Natural killer cell (primary cell): ENCODE measurements at places on chromosomes 5 and 9.

DNA sequence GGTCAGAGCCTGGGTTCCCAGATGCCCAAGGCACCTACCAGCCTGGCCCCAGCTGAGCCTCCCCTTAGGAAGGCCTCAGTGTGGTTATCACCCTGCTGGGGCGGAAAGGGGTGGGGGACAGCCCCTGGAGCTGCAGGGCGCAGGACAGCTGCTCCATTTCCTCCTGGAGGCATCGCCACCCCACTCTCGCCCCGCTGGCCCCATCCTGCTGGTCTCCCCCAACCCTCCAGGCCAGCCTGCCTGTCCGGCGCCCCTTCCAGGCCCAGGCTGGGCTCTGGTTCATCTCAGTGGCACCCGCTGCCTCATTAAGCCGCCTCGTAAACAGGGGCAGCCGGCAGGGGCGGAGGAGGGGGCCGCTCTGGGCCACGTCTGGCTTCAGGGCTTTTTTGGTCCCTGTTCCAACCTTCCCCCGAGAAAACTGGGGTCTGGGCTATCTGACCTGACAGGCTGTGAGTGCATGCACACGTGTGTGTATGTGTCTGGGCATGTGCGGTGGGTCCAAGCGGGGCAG is 30.8 kb upstream of the ENHO start:
- H3K36me3 ChIP-seq: no peaks in the 10 kb centered on the region
- no peak overlapping the region for H3K4me3 ChIP-seq
- H3K27ac ChIP-seq: no peak overlapping the region

DNA sequence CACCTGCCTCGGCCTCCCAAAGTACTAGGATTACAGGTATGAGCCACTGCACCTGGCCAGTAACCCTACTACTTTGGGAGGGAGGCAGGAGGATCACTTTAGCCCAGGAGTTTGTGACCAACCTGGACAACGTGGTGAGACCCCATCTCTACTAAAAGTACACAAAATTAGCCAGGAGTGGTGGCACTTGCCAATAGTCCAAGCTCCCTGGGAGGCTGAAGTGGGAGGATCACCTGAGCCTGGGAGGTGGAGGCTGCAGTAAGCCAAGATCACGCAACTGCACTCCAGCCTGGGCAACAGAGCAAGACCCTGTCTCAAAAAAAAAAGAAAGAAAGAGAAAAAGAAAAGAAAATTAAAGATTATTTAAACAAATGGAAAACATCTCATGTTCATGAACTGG is 10.3 kb downstream of the GDF9 start:
- H3K27me3 ChIP-seq: no peaks in the 10 kb centered on the region
- no peaks in the 10 kb centered on the region for H3K4me1 ChIP-seq
- H3K4me3 ChIP-seq: no peak overlapping the region
- no peaks in the 10 kb centered on the region for H3K36me3 ChIP-seq

GRCh38 chr9:93094658-93095204 is 1.3 kb upstream of the CARD19 start:
- H3K27me3 ChIP-seq: no peaks in the 10 kb centered on the region
- H3K36me3 ChIP-seq: no peaks in the 10 kb centered on the region
- peaks cover 65% of the 10 kb centered on the region for H3K4me1 ChIP-seq
- H3K4me3 ChIP-seq: peak overlapping the region; percentile 63
- peak overlapping the region; percentile 98 for H3K27ac ChIP-seq
- DNase-seq: no peak

DNA sequence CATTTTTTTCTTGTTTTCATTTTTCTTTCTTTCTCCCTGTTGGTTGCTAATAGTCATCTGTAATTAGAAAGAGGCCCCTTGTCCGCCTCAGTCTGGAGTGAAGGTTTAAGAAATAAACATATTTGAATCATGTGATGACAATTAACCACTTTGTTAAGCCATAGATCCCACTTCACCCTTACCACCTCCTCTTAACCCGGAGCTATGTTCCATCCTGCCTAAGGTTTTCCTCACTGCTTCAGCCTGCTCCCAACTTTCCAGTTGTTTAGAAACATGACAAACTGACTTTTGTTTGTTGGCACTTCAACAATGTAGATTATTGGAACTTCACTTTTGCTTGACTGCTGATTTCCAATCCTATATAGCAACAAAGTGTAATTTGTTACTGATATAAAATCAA is 37.4 kb upstream of the SSBP2 start:
- H3K27ac ChIP-seq: no peak overlapping the region
- H3K27me3 ChIP-seq: no peaks in the 10 kb centered on the region
- H3K4me1 ChIP-seq: no peaks in the 10 kb centered on the region
- DNase-seq: no peak
- no peaks in the 10 kb centered on the region for H3K36me3 ChIP-seq

GRCh38 chr5:95284572-95285408 is at the start of gene MCTP1:
Gene MCTP1 (minus strand): TSS chr5:95285094.
- H3K36me3 ChIP-seq: no peaks in the 10 kb centered on the region
- H3K4me3 ChIP-seq: peak within 1 kb of the TSS; percentile 21
- DNase-seq: no peak
- H3K27ac ChIP-seq: no peak within 1 kb of the TSS
- H3K4me1 ChIP-seq: peaks cover 16% of the 10 kb centered on the region
- peaks cover 38% of the 10 kb centered on the region for H3K27me3 ChIP-seq

DNA sequence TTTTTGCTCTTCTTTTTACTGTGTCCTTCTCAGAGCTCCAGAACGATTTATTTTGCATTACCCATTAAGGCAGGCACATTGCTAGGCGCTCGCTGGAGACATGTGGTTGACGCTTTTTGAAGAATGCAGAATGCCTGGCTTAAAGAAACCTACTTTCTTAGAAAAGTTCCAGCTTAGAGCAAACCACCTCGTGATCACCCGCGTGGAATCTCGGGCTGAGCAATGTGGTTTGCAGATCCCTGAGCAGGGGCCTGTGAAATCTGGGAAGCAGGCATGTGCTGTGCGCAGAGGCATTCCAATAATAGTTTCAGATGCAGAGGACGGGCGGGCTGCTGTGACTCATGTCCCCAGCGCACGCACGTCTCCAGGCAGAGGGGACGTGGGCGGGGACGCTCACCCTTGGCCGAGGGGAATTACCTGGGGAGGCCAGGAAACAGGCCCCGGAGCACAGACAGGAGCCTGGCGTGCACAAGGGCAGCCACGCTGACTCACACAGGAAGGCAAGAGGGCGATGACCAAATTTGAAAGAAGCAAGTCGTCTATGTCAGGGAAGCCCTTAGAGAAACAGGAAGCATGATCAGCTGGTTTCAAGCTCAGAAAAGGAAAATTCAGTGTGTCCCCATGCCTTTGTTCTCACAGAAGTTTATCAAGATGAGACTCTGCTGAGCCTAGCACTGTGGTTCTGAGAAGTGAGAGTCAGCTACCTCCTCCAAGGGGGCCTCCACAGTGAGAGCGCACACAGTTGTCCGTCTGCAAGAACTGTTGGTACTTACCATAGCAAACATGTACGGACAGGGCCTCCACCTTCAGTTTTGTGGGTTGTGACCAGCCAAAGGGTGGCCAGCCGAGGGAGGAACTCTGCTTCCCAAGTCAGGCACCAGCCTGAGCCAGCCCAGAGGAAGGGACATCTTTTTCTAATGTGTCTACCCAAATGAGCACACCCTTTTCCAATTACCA is 218.6 kb downstream of the PIK3R1 start:
- no peak overlapping the region for H3K4me3 ChIP-seq
- H3K36me3 ChIP-seq: no peaks in the 10 kb centered on the region
- no peaks in the 10 kb centered on the region for H3K27me3 ChIP-seq
- H3K4me1 ChIP-seq: peaks cover 25% of the 10 kb centered on the region
- H3K27ac ChIP-seq: peak overlapping the region; percentile 80

- H3K4me1 ChIP-seq: peaks cover 63% of the 10 kb centered on the region
- H3K27me3 ChIP-seq: no peaks in the 10 kb centered on the region
- no peak for DNase-seq
- no peaks in the 10 kb centered on the region for H3K36me3 ChIP-seq
Measured at GRCh38 chr5:119319401-119319800, 36.4 kb upstream of the TNFAIP8 start.

GRCh38 chr5:81314581-81314980 is 13.2 kb downstream of the ZCCHC9 start:
- DNase-seq: no peak
- no peak overlapping the region for H3K27ac ChIP-seq
- no peaks in the 10 kb centered on the region for H3K4me1 ChIP-seq
- H3K27me3 ChIP-seq: no peaks in the 10 kb centered on the region

DNA sequence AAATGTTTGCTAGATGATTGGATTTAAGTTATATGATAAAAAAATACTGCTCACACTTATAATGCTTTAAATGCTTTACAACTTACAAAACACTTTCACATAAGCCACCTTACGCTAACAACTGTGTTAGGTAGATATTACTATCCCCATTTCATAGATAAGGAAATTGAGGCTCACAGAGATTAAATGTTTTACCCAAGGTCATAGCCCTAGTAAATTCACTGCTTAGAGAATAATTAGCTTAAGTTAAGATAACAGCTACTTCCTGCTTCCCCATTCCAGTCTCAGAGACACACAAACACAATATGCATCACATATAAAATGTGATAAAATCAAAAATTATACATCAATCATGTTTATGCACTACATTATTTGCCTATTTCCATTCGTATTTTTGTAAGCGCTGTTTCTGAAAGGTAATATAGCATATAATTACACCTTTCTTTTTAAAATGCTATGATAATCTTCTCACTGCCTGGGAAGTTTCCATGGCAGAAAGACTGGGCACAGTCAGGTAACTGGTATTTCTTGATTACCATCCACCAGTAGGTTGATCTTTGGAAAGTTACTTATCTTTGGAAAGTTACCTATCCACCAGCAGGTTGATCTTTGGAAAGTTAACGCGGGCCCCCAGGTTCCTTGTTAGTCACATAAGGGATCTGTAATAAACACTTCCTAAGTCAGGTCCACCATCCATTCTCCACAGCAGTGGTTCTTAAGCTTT is 101.1 kb downstream of the NFIB start:
- H3K27me3 ChIP-seq: no peaks in the 10 kb centered on the region
- no peak for DNase-seq
- no peaks in the 10 kb centered on the region for H3K4me1 ChIP-seq
- H3K36me3 ChIP-seq: no peaks in the 10 kb centered on the region

DNA sequence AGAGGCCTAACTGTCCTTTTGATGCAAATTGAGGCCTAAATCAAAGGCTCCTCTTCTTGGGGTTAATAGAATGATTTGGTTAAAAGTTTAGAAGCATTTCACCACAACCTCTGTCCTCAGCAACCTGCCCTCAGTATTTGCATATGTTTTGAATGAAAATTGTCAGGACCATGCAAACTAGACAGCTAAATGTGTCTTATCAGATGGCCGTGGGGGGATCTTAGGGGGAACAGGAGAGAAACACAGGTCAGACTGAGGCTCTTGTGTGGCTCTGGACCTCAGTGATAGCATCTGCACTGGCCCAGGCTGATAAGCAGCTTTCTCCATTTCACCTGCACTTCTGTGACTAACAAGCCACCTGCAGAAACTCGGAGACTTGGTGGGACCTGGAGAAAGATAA is 49.0 kb downstream of the FOXI1 start:
- no peak overlapping the region for H3K27ac ChIP-seq
- H3K4me3 ChIP-seq: no peak overlapping the region
- H3K4me1 ChIP-seq: no peaks in the 10 kb centered on the region
- no peaks in the 10 kb centered on the region for H3K36me3 ChIP-seq

DNA sequence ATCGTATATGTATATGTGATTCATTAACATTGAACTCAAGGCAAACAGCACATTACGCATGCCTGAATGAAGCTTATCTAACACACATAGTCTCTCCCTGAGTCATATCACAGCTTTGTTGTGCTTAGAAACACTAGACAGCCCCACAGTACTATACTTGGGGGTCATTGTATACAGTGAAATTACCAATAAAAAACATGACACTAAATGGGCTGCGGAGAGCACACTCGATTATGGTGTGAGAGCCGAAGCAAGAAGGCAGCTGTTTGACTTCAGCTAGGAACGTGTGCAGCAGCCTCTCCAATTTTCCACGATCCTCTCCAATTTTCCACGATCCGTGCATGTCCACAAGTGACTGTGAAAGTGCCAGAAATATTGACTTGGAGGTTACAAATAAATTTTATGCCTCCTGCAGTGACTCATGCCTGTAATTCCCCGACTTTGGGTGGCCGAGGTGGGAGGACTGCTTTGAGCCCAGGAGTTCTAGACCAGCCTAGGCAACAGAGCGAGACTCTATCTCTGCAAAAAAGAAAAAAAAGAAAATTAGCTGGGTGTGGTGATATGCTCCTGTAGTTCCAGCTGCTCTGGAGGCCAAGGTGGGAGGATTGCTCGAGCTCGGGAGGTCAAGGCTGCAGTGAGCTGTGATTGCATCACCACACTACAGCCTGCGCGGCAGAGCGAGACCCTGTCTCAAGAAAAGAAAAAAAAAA is 102.4 kb downstream of the DAPK1 start:
- H3K36me3 ChIP-seq: no peaks in the 10 kb centered on the region
- H3K4me1 ChIP-seq: peaks cover 6% of the 10 kb centered on the region
- H3K27me3 ChIP-seq: no peaks in the 10 kb centered on the region
- H3K27ac ChIP-seq: no peak overlapping the region
- H3K4me3 ChIP-seq: no peak overlapping the region

DNA sequence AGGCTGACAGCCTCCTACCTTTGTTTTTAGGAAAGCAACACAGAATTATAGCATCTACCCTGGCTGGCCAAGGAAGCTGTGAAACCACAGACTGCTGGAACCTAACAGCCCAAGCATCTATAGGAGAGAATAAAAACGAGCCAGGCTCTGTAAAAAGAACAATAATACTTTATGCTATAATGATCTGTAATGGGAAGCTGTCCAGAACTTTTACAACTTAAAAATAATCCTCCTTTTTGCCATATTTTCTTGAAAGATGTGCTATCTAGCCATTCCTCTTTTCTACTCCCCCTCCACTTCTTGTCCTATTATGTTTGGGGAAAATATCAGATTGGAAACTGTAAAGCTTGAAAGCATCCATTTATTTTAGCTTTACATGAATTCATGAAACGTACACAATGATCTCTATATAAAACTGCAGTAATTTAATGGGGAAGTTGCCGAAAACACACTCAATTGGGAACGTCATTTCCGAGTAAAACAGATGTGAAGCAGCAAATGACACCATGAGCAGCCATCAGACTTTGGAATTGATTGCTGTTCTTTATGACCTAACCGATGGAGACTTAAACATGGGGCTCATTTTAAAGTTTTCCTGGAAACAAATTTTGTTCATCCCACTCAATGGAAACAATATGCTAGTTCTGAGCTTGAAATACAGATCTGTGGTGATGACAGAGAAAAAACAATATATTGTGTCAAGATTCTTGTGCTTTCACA is 450.3 kb upstream of the CLINT1 start:
- DNase-seq: no peak
- H3K4me1 ChIP-seq: no peaks in the 10 kb centered on the region
- H3K36me3 ChIP-seq: no peaks in the 10 kb centered on the region

DNA sequence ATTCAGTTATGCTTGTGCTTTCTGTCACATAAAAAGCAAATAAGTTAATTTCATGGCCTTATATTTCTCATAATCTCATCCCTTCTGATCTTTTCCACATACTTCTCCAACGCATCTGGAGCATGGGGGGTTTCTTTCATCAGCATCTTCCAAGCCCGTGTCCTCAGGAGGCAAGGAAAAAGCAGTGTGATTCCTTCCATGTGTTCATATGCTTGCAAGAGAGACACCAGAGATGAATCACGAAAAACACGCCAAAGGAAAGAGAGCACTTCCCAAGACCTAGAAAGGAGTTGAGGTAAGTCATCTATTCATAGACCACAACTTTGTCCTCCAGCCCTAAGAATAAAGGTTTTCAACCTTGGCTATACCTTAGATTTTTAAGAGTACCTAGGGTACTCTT is 26.0 kb upstream of the SVEP1 start:
- no peak overlapping the region for H3K27ac ChIP-seq
- no peak overlapping the region for H3K4me3 ChIP-seq
- no peak for DNase-seq
- H3K27me3 ChIP-seq: no peaks in the 10 kb centered on the region
- H3K4me1 ChIP-seq: no peaks in the 10 kb centered on the region
- no peaks in the 10 kb centered on the region for H3K36me3 ChIP-seq

GRCh38 chr5:8012131-8012977 is 143.4 kb downstream of the MTRR start:
- DNase-seq: no peak
- H3K4me3 ChIP-seq: no peak overlapping the region
- H3K27ac ChIP-seq: no peak overlapping the region
- no peaks in the 10 kb centered on the region for H3K36me3 ChIP-seq
- H3K4me1 ChIP-seq: no peaks in the 10 kb centered on the region
